ENCODE measurements at places on chromosomes 13 and 19. TPM values are rescaled to one million over a fixed set of nuclear protein-coding genes. Genes with fewer than 3 reads are reported as not detected.
A peak's percentile ranks its signal among the peaks of the same experiment; 100 is the strongest.

DNA sequence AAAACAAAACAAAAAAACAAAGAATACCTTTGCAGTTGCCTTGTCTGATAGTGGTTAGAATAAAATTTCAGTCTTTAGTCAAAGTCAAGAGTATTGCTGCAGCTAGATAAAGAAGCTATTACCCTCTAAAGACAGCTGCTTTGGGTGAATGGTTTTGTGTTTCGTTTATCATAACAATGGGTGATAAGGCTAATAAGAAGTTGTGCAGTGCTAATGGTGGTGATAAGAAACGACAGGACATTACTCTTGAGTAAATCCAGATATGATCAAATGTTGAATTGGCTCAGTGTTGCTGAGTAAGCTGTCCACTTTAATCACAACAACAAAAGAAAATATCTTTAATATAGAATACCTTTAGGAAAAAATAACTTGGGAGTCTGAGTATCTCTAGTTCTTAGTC, 1825.3 kb downstream of the SLITRK5 start:
- DNase-seq = no peak
- H3K27ac ChIP-seq = no peak overlapping the region
- H3K4me1 ChIP-seq = no peaks in the 10 kb centered on the region
- no peaks in the 10 kb centered on the region for H3K27me3 ChIP-seq
- no peak overlapping the region for H3K4me3 ChIP-seq
- no peaks in the 10 kb centered on the region for H3K36me3 ChIP-seq

DNA sequence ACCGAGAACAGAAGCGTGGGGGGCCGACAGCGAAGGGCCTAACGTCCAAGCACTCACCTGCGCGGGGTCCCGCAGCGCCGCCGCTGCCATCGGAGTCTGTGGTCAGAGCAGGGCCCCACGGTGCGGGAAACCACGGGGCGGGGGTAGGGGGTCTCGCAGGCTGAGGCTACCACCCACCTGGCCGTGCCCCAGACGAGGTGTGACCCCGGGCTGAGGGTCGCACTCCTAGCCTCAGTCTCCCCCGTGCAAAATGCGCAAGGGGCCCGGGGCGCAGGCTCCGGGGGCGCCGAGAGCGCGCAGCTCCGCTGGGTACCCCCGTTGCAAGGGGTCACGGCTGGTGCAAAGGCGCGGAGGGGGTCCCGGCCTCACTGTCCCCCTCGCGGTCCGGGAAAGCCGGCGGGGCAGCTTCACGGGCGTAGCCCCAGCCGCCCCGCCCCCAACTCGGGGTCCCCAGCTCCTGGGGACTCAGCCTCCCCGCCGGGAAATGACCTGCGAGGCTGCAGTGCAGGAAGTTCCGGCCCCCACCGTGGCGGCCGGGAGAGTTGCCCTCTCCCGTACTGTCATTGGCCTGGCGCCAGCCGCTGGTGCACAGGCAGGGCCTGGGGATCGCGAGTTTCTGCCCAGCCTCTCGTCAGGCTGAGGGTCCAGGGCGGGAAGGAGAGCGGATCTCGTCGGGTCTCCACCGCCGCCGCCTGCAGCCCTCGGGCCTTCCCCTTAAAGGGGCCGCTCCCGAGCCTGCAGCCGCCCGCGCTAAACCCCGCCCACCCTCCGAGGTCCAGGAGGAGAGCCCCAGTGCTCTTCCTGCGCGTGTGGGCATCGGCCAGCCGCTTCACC, at the start of gene ZNF792:
Gene ZNF792 (minus strand): TSS at position 657 of the 834 bp plus-strand sequence. CDS start 567 bp downstream, at position 90.
- peak within 1 kb of the TSS; percentile 93 for H3K4me3 ChIP-seq
- no peaks in the 10 kb centered on the region for H3K27me3 ChIP-seq
- H3K36me3 ChIP-seq = peaks cover 54% of the 10 kb centered on the region
- H3K4me1 ChIP-seq = peaks cover 29% of the 10 kb centered on the region
- peak; percentile 54 for DNase-seq

DNA sequence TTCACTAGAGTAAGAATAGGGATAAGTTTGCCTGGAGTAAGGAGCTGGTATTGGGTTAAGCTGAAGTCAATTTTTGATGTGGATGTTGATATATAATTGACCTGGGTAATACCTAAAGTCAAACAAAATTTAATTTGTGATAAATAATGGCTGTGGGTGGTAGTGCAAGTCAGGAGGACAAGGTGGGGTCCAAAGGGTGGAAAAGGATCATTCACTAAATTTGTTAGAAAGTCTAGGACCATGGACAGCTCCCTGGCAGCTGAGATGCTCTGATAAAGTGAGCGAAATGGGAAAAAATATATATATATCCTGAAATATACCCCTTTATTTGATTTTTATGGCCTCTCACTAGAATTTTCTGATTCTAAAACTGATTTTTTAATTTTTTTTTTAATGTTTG, 463.5 kb downstream of the GPC6 start:
- no peaks in the 10 kb centered on the region for H3K4me1 ChIP-seq
- H3K4me3 ChIP-seq = no peak overlapping the region
- no peak for DNase-seq
- no peaks in the 10 kb centered on the region for H3K27me3 ChIP-seq
- H3K36me3 ChIP-seq = no peaks in the 10 kb centered on the region
- no peak overlapping the region for H3K27ac ChIP-seq

DNA sequence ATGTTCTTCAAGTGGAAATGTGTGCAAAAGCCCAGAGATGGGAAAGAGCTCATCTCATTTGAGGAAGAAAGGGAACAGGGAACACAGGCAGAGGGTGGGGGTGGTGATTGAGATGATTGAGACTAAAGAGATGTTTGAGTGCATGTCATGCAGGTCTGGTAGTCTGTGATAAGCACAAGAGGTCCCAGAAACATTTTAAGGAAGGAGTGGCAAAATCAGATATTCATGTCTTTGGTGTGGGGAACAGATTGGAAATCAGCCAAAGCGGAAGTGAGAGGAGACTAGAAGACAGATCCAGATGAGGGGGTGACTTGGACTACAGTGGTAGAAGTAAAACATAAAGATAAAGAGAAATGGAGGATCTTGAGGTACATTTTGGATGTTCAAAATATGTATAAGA, 39.4 kb upstream of the DACH1 start:
- no peaks in the 10 kb centered on the region for H3K27me3 ChIP-seq
- no peaks in the 10 kb centered on the region for H3K36me3 ChIP-seq
- no peak for DNase-seq

DNA sequence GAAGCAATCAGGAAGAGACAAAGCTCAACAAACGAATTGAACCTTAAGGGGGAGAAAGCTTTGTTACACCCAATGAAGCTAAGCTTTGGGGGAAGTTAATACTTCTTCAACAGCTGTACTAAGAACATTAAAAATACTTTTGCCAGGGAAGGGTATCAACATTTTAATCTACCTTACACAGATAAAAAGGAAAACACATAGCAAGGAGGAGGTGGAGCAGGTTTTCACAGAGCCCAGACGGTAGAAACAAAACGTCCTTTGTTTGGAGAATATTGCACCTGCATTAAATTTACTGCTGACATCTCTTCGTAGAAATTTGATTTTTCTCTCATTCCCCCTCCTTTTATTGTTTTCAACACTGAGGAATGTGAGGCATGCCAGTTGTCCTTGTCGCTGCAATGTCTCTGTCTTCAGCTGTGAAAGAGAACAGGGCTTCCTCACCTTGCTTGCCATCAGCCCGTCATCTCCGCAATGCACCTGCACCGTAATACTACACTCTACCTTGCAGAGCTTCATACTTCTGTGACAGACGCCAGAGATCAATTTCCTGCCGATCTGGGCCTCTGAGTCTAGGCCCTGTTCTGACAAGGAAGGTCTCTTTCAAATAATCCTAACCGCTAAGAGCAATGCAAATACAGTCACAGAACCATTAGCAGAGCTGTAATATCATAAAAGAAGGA, 270.8 kb downstream of the SPRY2 start:
- H3K36me3 ChIP-seq = no peaks in the 10 kb centered on the region
- no peaks in the 10 kb centered on the region for H3K27me3 ChIP-seq
- no peak overlapping the region for H3K27ac ChIP-seq
- no peaks in the 10 kb centered on the region for H3K4me1 ChIP-seq
- DNase-seq = no peak

- peaks cover 6% of the 10 kb centered on the region for H3K4me1 ChIP-seq
- no peak overlapping the region for H3K4me3 ChIP-seq
- H3K27ac ChIP-seq = no peak overlapping the region
- peaks cover 13% of the 10 kb centered on the region for H3K27me3 ChIP-seq
Measured at GRCh38 chr19:48698046-48698445, 2.3 kb downstream of the FUT2 start.

DNA sequence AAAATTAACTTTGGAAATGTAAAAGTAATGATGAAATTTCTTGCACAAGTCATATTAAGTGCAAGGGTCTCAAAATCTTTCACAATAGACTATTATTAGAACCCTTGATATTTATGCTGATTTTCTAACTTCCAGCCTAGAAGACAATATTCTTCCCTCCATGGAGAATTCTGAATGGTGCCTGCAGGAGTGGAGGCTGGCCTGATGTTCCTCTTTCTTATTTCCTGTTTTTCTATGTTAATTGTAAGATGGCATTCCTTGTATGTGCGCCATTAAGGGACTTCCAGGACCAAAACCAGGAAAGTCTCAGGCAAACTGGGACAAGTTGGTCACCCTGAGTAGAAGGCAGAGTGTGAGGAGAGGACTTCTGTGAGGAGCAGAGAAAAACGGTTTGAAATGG, 294.9 kb downstream of the DLEU7 start:
- no peaks in the 10 kb centered on the region for H3K27me3 ChIP-seq
- no peak overlapping the region for H3K27ac ChIP-seq
- DNase-seq = no peak
- H3K36me3 ChIP-seq = no peaks in the 10 kb centered on the region
- no peaks in the 10 kb centered on the region for H3K4me1 ChIP-seq

DNA sequence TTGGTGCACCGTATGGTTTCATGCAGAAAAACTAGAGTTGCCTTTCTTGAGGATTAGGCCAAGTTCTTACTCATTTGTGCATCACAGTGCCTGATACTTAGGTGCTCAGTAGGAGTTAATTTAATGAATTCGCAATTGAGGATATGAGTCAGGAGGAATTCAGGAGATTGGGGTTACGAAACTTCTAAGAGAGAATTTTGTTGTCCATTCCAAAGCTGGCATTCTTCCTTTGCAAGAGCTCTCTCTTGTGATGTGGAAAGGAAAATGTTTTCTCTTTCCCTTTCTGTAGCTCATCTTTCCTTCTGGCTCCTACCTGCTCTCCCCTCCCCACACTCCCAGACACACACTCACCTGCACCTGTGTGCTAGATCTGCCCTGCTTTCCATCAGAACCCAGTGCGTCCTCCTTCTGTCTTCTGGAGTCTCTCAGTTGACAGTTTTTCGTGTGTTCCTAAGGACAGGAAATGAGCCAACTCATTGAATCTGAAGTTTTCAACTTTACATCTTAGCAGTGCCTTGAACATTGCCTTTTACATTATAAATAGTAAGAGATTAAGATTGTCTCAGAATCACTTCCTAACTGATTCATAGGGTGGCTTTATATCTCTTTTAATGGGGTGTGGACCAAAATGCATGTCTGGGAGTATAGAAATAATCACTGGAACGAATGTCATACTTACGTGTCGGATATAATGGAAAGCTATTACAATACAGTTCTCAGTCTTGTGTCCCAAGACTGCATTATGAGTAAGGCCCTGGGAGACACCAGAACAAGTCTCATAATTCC, 19.7 kb upstream of the ERCC5 start:
- no peak for DNase-seq
- H3K4me1 ChIP-seq = no peaks in the 10 kb centered on the region
- peaks cover 37% of the 10 kb centered on the region for H3K36me3 ChIP-seq
- H3K4me3 ChIP-seq = no peak overlapping the region
- no peak overlapping the region for H3K27ac ChIP-seq

DNA sequence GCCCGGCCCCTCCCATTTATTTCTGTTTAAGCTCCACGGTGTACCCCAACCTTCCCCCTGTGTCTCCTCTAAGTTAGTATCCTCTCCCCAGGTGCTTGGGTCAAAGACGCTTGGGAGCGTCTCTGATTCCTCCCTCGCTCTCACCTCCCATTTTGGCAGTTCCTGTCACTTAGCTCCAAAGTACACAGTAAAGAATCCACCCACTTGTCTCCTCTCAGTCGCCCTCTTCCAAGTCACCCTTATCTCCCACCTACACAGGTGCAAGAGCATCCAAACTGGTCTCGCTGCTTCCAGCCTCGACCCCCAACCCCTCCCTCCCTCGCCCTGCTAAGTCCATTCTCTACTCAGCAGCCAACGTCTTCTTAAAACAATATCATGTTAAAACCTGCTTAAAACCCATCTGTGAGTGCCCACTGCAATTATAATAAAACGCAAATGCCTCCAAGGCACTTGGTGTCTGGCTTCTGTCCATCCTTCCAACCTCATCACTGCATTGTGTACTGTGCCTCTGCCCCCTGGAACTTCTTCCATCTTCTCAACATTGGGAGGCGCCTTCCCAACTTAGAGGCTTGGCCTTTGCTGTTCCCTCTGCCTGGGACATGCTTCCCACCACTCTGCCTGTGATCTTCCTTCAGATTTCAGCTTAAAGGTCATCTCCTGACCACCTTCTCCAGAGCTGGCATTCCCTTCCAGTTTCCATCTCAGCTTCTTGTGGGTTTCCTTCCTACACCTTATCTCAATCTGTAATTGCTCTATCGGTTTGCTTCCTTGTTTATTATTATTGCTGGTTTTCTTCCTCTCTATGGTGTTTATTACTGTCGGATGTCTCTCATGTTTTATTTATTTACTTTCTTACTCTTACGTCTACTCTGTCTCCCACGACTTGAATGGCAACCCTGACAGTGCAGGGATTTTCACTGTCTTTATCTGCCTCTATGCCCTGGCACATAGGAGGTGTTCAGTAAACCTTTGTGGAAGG, 9.5 kb upstream of the KLK14 start:
- peaks cover 7% of the 10 kb centered on the region for H3K36me3 ChIP-seq
- no peak for DNase-seq
- H3K27ac ChIP-seq = no peak overlapping the region
- H3K27me3 ChIP-seq = no peaks in the 10 kb centered on the region
- H3K4me3 ChIP-seq = no peak overlapping the region

GRCh38 chr13:20993661-20994440, 67.5 kb downstream of the LATS2 start:
- peaks cover 1% of the 10 kb centered on the region for H3K27me3 ChIP-seq
- no peak overlapping the region for H3K27ac ChIP-seq
- H3K36me3 ChIP-seq = peaks cover 8% of the 10 kb centered on the region
- H3K4me1 ChIP-seq = peaks cover 9% of the 10 kb centered on the region
- H3K4me3 ChIP-seq = no peak overlapping the region

GRCh38 chr19:7355151-7355820, 6.5 kb downstream of the ARHGEF18 start:
- peaks cover 15% of the 10 kb centered on the region for H3K36me3 ChIP-seq
- no peak overlapping the region for H3K4me3 ChIP-seq
- H3K27ac ChIP-seq = no peak overlapping the region

Gene MRPL57
- 18.5 TPM for total RNA-seq

Gene OVOL3
- not detected for total RNA-seq

Gene PSG11
- not detected for total RNA-seq

Gene RXFP2
- total RNA-seq = not detected

Gene ZNF491
- total RNA-seq = 0.98 TPM

Data from activated CD4-positive, alpha-beta memory T cell treated with anti-CD3 and anti-CD28 coated beads, Interleukin-2, amount 10 ng/mL, durations not matched to agents 7 days and 5 days (primary cell).